Hypothalamus (tissue), 51 donors: ENCODE measurements at places on chromosomes 16 and 17.

DNA sequence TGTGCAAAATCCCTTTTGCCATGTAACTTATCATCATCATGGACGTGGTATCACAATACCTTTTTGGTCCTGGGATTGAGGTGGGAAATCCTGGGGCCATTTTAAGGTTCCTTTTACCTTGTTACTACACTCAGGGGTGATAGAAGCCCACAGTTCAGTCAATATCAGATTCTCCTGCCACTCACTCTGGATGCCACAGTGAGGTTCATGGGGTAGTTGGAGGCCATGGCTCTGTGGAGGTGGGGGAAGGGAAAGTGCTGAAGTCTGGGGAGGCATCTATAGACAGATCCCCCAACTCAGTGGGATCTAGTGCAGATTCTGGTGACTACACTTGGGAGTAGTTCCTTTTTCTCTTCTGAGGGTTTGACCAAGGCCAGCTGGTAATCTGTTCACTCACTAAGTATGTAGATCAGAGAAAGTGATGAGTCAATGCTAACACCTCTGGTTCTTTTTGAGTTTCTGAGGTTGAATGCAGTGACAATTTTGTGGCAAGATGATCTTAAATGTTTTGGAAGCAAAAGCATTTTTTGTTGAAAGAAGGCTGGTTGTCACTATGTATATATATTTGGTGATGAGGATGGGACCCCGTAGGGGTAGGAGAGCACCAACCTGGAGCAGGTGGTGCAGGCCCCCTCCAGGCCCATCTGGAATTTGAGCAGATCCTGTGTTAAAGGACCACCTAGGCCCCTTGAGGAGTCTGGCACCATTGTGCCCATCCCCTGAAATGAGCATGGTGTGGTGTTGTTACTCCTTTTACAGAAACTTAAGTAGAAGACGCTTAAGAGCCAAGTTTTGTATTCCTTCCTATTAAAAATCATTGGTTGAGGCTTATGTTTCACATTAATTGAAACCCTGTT lies 18.8 kb upstream of the IRF8 start:
- DNase-seq, result no peak

DNA sequence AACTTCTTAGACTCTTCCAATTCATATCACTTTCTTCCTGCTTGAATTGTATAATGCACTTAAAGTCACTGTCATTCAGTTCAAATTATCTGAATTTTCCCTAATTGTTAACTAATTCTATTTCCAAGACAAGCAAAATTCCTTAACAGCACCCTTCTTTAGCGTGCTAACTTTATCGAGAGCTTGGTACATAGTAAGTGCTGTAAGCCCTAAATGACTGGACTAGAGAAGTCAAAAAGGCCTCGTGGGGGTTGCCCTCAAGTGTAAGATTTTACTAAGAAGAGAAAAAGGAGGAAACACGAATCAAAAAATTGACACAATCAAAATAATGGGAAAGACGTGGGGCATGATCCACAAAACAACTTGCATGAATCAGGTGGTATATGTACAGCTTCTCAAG lies 11.3 kb downstream of the KANSL1 start:
- DNase-seq, result no peak

DNA sequence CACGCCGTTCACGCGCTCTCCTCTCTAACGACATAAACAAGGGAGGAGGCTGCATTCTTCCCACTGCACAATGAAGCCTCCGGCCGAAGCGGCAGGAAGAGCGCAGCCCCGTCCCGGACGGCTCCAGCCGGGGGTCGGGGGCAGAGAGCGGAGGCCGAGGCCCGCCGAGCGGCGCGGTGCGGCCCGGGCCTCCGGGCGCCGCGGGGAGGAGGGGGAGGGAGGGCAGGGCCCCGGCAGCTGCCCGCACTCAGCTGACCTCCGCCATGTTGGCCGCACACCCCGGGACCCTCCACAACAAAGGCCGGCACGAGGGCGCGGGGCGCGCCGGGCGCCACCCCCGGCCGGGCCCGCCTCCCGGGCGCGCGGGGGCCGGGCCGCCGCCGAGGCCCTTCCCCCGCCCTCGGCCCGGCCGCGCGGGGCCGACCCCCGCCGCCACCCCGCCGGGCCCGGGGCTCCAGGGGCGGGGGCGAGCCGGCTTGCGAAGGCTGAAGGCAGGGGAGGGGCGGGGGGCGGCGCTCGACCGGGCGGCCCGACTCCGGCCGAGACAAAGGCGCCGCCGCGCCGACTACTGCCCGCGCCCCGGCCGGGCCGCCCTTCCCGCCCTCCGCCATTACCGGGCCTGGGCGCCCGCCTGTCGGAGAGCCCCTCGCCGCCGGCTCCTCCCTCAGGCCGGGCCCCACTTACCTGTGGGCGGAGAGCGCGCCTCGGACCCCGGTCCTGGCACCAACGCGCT lies 527 bp downstream of the SIAH1 start:
- no peak for DNase-seq

- DNase-seq, result no peak
Measured at GRCh38 chr16:30619202-30619601, 9.0 kb upstream of the ZNF689 start.

DNA sequence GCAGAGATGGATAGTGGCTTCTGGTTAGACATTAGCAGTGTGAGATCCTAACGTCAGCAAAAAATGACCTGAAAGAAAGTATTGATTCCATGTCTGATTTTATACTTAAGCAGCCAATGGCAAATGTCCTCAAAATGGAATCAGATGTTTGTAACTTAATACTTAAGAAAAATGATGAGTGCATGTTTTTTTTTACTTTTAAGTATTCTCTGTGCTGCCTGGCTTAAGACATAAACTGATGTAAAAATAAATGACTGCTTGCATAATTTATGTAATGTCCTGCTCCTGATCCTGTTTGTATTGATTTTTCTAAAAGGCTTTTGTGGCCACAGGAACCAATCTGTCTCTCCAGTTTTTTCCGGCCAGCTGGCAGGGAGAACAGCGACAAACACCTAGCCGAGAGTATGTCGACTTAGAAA lies 7.4 kb downstream of the CBFB start:
- DNase-seq, result no peak

DNA sequence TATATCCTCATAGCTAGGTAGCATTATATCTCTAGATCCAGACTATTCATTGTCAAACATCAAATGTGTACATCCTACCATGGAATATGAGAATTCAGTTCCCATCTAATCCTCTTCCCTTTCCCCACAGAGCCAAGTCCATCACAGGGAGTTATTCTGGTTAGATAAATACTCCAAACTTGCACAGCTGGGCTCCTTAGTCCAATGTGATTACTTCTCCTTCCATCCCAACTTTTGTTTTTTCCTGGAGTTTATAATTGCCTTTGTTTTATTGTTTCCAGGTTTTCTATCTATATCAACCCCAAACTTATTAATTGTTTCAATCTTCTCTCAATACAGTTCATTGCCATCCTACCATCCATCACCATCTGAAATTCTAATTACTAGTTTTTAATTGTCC lies 59.9 kb downstream of the MYH11 start:
- DNase-seq, result no peak

DNA sequence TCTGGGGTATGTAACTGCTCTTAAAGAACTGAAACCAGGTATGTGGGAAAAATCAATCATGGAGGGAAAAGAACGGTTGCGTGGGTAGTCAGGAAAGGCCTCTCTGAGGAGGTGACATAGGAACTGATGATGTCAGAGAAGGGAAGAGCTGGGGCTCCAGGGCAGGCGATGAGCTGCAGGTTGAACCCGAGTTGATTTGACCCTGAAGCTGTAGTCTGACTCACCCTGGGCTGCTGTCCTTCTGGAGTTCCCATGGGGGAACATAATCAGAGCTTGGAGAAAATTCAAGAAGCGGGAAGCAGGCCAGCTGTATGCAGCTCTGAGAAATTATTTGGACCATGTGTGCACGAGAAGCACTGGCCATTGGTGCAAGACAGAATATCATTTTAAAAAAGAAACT lies 16.7 kb downstream of the SLC6A2 start:
- DNase-seq, result no peak

DNA sequence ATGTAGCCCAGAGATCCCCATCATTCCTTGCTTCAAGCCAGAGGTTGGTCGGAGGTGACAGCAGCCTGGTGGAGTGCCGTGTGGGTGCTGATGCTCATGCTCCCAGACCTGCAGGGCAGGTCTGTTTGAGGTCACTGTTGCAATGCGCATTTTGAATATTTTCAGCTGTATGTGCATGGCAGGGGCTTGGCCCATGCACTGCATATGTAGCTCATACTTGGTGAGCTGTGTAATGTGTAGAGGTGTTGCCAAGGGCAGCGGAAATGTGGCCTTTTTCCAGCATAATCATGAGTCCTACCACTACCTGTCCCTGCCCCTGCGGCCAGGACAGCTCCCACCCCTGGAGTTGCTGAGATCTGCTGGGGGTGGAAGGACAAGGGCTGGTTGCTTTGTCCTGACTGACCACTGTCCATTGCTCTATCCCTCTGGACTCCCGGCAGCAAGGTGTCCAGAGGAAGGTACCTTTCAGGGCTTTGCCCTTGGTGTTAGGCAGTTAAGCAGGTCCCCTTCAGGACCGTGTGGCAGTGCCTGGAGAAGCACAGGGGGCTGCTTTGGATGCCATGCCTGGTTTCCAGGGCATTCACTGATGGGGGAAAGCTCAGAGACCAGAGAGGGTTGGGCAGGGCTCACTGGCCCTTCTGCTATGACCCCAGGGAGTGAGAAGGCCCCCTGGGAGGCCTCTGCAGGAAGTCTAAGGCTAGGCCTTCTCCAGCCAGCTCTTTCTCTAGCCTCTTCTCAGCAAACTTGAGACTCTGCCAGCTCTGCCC lies 215.2 kb downstream of the NTN1 start:
- DNase-seq, result no peak

- DNase-seq, result no peak
Measured at GRCh38 chr17:2563061-2563460, 30.4 kb upstream of the PAFAH1B1 start.

GRCh38 chr17:45334701-45335677 lies 18.2 kb upstream of the MAP3K14 start:
- no peak for DNase-seq

DNA sequence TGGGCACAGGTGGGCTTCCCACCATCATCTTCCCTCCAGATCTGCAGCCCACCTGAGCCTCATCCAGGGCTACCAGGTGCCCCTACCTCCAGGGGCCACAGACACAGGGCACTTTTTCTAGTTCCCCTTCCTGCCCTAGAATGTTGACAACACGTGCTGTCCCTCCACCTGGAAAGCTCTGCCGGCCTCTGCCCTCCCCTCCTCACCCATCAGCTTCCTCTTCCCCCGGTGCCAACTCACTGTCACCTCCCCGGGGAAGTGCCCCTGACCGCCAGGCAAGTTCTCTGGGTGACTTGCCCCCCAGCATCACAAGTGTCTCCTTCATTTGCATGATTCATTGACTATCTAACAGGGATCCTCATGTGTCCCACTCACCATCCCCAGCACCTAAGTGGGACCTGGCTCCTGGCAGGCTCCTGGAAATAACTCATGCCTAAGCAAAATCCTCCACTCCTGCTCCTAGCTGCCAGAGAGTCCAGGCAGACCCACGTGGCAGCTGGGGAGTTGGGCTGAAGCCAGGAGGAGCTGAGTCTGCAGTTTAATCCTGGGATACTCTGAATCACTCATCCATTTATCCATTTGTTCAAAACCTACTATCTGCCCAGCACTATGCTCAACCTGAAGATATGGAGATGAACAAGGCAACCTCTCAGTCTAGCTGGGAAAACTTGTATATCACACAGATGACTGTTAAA lies 304.4 kb downstream of the FOXL1 start:
- DNase-seq, result peak; percentile 11

DNA sequence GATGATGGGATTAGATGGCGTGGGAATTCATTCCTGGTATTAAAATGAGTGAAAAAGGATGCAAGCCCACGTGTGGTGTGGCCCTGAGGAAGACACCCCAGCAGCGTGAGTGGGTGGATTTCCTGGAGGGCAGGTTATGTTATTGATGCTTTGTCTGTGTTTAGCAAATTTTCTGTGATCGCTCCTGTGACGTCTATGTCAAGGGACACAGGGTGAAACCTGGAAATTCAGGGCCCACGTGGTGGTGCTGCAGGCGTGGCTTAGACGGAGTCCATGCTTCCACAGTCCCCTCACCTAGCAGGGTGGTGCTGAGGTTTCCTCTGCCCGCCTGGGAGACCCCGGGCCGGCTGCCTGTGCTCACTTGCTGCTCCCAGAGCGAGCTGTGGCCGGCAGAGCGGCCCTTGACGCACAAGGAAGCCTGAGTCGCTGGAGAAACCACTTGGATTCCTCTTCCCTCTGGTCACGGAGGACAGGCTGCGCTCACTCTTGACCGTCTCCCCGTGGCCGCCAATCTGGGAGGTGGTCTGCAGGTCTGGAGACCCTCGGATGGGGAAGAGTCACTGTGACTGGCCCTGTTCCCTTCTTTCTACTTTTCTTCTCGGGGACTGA lies 23.4 kb downstream of the BAIAP2 start:
- no peak for DNase-seq

DNA sequence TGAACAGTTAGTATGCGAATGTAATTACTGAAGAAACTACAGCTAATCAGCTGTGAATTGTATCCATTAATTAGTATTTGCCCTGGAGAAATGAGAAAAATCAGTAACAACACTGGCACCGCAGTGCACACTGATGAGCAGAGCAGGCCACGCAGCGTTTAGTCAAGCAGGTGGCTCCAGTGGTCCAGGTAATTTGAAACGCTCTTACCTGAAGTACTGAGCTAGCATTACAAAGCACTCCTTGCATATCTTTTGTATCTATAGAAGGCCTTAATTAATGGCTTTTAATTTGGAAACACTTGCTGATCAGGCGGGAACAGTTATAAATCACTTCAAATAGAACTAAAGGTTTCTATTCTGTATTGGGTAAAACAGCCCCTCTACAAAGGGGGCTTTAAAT lies 76.4 kb downstream of the TOX3 start:
- no peak for DNase-seq

GRCh38 chr17:27349540-27350021 lies 55.7 kb downstream of the WSB1 start:
- DNase-seq, result no peak

DNA sequence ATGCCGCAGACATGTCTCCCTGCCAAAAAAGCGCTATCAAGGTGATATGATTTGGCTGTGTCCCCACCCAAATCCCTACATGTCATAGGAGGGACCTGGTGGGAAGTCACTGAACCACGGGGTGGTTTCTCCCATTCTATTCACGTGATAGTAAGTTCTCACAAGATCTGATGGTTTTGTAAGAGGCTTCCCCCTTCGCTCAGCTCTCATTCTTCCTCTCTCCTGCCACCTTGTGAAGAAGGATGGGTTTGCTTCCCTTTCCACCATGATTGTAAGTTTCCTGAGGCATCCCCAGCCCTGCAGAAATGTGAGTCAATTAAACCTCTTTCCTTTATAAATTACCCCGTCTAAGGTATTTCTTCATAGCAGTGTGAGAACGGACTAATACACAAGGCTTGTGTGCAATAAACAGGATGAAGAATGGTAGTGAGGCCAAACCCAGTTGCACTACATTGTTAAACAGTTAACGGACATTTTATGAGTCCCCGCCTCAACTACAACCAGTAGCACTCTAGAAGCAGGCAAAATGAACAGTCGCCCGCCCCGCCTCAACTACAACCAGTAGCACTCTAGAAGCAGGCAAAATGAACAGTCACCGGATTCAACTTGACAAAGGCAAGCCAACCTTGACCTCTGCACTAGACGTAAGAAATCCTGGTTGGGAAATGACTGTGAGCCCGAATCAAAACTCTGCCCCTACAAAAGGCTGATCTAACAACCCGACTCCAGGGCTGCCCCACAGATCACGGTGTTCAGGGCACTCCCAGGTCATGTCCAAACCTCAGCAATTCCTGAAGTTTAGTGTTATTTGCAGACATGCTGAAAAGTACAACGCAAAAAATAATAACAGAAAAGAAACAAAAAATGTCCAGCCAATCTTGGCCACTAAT lies 26.3 kb downstream of the VPS53 start:
- no peak for DNase-seq
